Breast epithelium (tissue), 4 donors: ENCODE measurements at places on chromosomes 13 and 19. TPM values are rescaled to one million over a fixed set of nuclear protein-coding genes. Genes with fewer than 3 reads are reported as not detected.

- no peak overlapping the region for H3K4me3 ChIP-seq
- no peaks in the 10 kb centered on the region for H3K4me1 ChIP-seq
- H3K27ac ChIP-seq, result no peak overlapping the region
- no peaks in the 10 kb centered on the region for H3K27me3 ChIP-seq
- peaks cover 5% of the 10 kb centered on the region for H3K36me3 ChIP-seq
Measured at GRCh38 chr19:50030937-50031336, 5.1 kb downstream of the ZNF473 start.

DNA sequence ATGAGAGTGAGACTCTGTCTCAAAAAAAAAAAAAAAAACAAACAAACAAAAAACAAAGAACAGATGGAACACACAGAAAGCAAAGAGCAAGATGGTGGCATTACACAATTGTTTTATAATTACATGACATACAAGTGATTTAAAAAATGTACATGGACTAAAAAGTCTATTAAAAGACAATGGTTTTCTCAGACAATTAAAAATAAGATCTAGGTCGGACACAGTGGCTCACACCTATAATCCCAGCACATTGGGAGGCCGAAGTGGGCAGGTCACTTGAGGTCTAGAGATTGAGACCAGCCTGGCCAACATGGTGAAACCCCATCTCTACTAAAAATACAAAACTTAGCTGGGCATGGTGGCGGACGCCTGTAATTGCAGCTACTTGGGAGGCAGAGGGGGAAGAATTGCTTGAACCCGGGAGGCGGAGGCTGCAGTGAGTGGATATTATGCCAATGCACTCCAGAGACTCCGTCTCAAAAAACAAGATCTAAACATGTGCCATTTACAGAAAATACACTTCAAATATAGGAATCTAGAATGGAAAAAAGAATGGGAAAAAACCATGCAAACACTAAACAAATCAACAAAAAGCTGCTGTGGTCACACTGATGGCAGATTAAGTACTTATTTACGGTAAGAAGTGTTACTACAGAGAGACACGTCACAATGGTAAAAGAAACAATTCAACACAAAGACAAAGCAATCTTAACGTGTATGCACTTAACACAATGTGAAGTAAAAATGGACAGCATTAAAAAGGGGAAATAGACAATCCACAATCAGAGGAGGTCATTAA is 26.7 kb downstream of the MIER2 start:
- no peaks in the 10 kb centered on the region for H3K36me3 ChIP-seq
- no peak overlapping the region for H3K27ac ChIP-seq
- H3K27me3 ChIP-seq, result no peaks in the 10 kb centered on the region
- no peak for DNase-seq

- no peaks in the 10 kb centered on the region for H3K27me3 ChIP-seq
- DNase-seq, result no peak
- no peaks in the 10 kb centered on the region for H3K4me1 ChIP-seq
- no peaks in the 10 kb centered on the region for H3K36me3 ChIP-seq
- no peak overlapping the region for H3K27ac ChIP-seq
- H3K4me3 ChIP-seq, result no peak overlapping the region
Measured at GRCh38 chr19:38803543-38803942, 9.2 kb downstream of the LGALS4 start.

DNA sequence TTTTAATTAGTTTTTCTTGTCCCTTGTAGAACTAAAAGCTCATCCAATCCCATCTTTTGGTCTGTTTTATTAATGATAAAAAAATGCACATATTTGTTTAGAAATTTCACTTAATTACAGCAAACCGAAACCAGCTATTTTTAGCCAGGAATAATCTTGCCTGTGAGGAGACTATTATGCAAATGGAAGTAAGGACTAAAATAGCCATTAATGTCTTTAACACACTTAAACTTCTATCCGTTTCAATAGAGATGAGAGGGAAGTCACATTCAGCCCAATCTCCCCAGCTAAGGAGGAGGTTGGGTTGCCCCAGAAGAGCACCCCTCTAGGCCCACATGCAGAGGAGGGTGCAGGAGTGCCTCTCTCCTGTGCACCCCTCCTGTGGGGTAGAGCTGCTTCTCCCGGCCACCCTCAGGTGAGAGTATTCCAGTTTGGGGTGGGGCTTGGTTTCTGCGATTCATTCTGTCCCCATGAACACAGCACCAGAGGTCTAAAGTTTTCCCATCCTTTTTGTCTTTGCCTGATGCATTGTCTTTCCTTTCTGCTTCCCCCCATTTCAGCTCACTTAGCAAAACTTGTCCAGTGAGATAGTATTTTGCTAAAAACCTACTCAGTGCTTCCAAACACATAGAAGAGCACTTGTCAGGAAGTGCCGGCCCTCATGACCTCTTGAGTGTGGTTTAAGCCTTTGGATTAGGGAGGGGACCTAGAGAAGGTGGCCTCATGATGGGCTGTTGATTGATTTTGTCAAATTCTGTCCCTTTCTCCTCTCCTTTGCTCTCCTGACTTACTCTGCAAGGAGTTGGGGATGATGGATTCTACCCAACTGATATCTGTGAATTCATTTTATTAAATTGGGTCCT is 28.2 kb downstream of the FGF9 start:
- no peak for DNase-seq
- H3K4me1 ChIP-seq, result no peaks in the 10 kb centered on the region
- no peaks in the 10 kb centered on the region for H3K27me3 ChIP-seq
- H3K4me3 ChIP-seq, result no peak overlapping the region

- no peaks in the 10 kb centered on the region for H3K36me3 ChIP-seq
- DNase-seq, result peak; percentile 22
- H3K27me3 ChIP-seq, result no peaks in the 10 kb centered on the region
- no peaks in the 10 kb centered on the region for H3K4me1 ChIP-seq
- H3K4me3 ChIP-seq, result no peak overlapping the region
Measured at GRCh38 chr13:51520524-51520923, 63.7 kb upstream of the WDFY2 start.

- no peak overlapping the region for H3K4me3 ChIP-seq
- no peak for DNase-seq
- H3K27ac ChIP-seq, result no peak overlapping the region
- no peaks in the 10 kb centered on the region for H3K27me3 ChIP-seq
- H3K4me1 ChIP-seq, result no peaks in the 10 kb centered on the region
- no peaks in the 10 kb centered on the region for H3K36me3 ChIP-seq
Measured at GRCh38 chr13:75818179-75818967, 182.2 kb downstream of the LMO7 start.

- no peaks in the 10 kb centered on the region for H3K27me3 ChIP-seq
- H3K27ac ChIP-seq, result peak overlapping the region; percentile 80
- H3K36me3 ChIP-seq, result no peaks in the 10 kb centered on the region
- H3K4me3 ChIP-seq, result no peak overlapping the region
- no peaks in the 10 kb centered on the region for H3K4me1 ChIP-seq
- no peak for DNase-seq
Measured at GRCh38 chr13:36528105-36528504, 95.8 kb downstream of the CCNA1 start.

DNA sequence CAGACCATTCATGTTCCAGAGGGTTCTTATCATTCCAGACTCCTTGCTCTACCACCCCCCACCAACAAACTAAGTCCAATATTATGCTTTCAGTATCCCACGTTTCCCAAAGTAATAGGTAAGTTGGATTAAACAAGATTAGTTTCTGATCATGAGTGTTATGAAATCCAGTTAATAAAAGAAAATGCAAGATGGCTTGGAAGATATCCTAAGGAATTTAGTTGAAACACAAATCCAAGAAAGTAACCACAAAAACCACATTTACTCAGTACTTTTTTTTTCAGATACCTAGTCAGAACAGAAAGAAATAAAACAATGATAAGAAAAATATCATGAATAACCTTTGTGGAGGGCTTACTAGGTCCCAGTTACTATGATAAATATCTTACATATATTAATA is 119.4 kb upstream of the MIR17HG start:
- no peaks in the 10 kb centered on the region for H3K4me1 ChIP-seq
- H3K27ac ChIP-seq, result no peak overlapping the region
- DNase-seq, result no peak
- no peaks in the 10 kb centered on the region for H3K27me3 ChIP-seq
- no peaks in the 10 kb centered on the region for H3K36me3 ChIP-seq
- no peak overlapping the region for H3K4me3 ChIP-seq

DNA sequence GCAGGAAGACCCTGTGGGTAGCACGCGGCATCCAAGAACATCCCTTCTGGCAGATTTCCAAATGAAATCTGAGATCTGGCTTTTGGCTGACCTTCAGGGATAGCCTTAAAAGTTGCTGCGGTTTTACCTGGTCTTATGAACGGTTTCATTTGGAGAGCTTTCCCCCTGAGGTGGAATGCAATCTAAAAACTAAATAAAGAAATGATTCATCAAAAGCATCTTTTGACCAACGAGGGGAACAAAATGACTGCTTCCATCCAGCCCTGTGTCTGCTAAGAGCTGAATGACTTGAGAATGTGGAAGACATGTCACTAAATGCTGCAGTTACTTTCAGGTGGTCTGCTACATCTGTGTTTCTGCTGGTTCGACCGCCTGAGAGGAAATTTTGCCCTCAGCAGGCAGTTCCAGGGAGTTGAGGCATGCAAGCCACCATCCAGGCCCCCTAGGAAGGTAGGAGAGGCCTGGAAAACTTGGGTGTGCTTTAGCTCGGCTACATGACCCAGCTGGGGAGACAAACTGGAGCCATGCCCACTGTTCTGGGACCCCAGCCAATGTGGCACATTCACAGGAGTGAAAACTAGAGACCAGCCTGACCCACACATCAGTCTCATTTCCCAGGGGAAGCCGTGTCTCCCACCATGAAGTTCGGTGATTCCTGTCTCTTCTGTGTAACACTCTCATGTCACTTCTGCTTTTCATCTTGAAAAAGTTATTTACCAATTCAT is 175.1 kb upstream of the KL start:
- H3K36me3 ChIP-seq, result no peaks in the 10 kb centered on the region
- no peak for DNase-seq
- H3K27ac ChIP-seq, result no peak overlapping the region
- H3K4me3 ChIP-seq, result no peak overlapping the region

DNA sequence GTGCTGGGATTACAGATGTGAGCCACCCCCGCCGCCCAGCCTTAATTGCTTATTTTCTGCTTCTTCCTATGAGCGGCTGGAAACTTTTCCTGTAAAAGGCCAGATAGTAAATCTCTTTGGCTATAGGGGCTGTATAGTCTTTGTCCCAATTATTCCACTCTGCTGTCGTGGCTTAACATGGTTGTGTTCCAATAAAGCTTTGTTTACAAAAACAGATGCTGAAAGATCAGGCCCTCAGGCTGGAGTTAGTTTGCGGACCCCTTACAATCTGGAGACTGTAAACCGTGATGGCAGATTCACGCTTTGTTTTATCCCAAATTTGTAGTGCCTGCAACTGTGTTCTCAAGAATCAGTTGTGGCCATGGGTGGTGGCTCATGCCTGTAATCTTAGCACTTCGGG is 10.7 kb downstream of the KCNC3 start:
- H3K27me3 ChIP-seq, result peaks cover 27% of the 10 kb centered on the region
- H3K27ac ChIP-seq, result no peak overlapping the region
- no peaks in the 10 kb centered on the region for H3K36me3 ChIP-seq
- DNase-seq, result no peak

DNA sequence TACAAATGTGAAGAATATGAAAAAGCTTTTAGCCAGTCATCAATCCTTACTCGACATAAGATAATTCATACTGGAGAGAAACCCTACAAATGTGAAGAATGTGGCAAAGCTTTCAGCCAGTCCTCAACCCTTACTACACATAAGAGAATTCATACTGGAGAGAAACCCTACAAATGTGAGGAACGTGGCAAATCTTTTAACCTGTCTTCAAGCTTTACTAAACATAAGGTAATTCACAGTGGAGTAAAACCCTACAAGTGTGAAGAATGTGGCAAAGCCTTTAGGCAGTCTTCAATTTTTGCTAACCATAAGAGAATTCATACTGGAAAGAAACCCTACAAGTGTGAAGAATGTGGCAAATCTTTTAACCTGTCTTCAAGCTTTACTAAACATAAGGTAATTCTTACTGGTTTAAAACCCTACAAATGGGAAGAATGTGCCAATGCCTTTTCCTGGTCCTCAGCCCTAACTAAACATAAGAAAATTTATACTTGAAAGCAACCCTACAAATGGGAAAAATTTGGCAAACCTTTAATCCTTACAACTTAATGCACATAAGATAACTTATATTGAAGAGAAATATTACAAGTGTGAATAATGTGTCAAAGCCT is 74.1 kb upstream of the ZNF681 start:
- H3K36me3 ChIP-seq, result no peaks in the 10 kb centered on the region
- DNase-seq, result no peak
- no peak overlapping the region for H3K27ac ChIP-seq
- no peaks in the 10 kb centered on the region for H3K4me1 ChIP-seq
- no peak overlapping the region for H3K4me3 ChIP-seq

- DNase-seq, result peak; percentile 76
- H3K27ac ChIP-seq, result peak overlapping the region; percentile 99
- no peaks in the 10 kb centered on the region for H3K36me3 ChIP-seq
- H3K4me3 ChIP-seq, result peak overlapping the region; percentile 88
Measured at GRCh38 chr13:41060724-41061074, 610 bp upstream of the WBP4 start.

DNA sequence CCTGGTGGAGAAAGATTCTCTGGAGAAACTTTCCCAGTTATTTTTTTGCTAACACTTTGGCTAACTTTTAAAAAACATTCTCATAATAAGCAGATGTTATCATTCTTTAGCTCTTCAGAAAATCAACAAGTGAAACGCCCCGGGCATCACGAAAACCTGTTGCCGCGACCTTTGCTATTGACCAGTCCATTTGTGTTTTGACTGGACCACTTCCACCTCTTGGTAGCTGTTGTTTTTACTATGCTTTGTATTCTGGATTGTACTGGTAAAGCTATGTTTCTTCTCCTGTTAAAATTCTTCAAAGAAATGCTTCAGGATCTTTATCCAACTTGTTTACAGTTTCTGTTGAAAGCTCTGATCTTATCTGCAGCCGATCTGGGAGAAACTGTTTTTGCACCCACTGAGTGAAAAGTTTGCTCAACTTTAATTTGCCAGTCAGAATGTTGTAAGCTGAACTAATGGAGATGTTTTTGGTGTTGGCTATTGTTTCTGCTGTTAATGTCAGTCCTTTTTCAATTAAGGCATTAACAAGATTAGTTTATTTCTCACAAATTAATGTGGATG is 23.3 kb downstream of the UFM1 start:
- H3K4me1 ChIP-seq, result no peaks in the 10 kb centered on the region
- H3K27me3 ChIP-seq, result no peaks in the 10 kb centered on the region
- DNase-seq, result peak; percentile 63
- no peaks in the 10 kb centered on the region for H3K36me3 ChIP-seq
- H3K27ac ChIP-seq, result no peak overlapping the region
- H3K4me3 ChIP-seq, result no peak overlapping the region

GRCh38 chr13:20128459-20128931 is 32.4 kb downstream of the GJA3 start:
- DNase-seq, result no peak
- peak overlapping the region; percentile 78 for H3K4me3 ChIP-seq
- no peaks in the 10 kb centered on the region for H3K4me1 ChIP-seq
- peak overlapping the region; percentile 88 for H3K27ac ChIP-seq

GRCh38 chr19:44653977-44654774 is 10.5 kb downstream of the PVR start:
- no peaks in the 10 kb centered on the region for H3K27me3 ChIP-seq
- H3K4me1 ChIP-seq, result no peaks in the 10 kb centered on the region
- H3K27ac ChIP-seq, result no peak overlapping the region

- H3K4me1 ChIP-seq, result no peaks in the 10 kb centered on the region
- H3K4me3 ChIP-seq, result peak within 1 kb of the TSS; percentile 60
- H3K36me3 ChIP-seq, result no peaks in the 10 kb centered on the region
- no peaks in the 10 kb centered on the region for H3K27me3 ChIP-seq
- H3K27ac ChIP-seq, result peak within 1 kb of the TSS; percentile 74
- DNase-seq, result peak; percentile 88
Measured at GRCh38 chr19:48752496-48753365, at the start of gene FUT1. Gene FUT1, minus strand, starts transcription at chr19:48752641. Its CDS starts 1,360 bp downstream, at chr19:48751281.

The NAPSA gene
- total RNA-seq, result 1.8 TPM

The HRC gene
- total RNA-seq, result 0.88 TPM

The TTC9B gene
- total RNA-seq, result not detected

The PLK5 gene
- total RNA-seq, result 0.44 TPM
